Testis (tissue), 5 donors: ENCODE measurements at places on chromosomes 1 and 21.

GRCh38 chr1:189992856-189993255 is 484.8 kb downstream of the BRINP3 start:
- no peak for DNase-seq

- DNase-seq = no peak
Observed at GRCh38 chr1:213976665-213977485, 10.9 kb upstream of the PROX1 start.

DNA sequence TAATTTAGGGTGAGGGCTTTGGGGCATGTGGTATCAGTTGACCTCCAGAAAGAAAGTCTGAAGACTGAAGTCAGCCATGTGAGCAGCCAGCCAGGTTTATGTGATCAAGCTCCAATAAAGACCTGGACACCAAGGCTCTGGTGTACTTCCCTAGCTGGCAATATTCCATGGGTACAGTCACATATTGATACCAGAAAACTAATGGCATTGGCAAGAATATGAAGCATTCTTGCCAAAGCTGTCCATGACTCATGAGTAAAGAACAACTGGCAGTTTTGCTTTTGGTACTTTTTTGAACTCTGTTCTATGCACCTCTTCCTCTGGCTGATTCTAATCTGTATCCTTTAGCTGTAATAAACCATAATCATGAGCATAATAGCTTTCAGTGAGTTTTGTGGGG is 415.3 kb upstream of the CAMK1G start:
- DNase-seq = no peak

GRCh38 chr1:51926171-51926812 is 47.8 kb upstream of the NRDC start:
- DNase-seq = peak; percentile 14

- no peak for DNase-seq
Observed at GRCh38 chr1:108595507-108595906, 35.6 kb downstream of the EEIG2 start.

- DNase-seq = no peak
Observed at GRCh38 chr1:9038338-9038650, 12.1 kb upstream of the SLC2A7 start.
